ENCODE measurements at places on chromosomes 3 and 15.
A peak's percentile ranks its signal among the peaks of the same experiment; 100 is the strongest.

DNA sequence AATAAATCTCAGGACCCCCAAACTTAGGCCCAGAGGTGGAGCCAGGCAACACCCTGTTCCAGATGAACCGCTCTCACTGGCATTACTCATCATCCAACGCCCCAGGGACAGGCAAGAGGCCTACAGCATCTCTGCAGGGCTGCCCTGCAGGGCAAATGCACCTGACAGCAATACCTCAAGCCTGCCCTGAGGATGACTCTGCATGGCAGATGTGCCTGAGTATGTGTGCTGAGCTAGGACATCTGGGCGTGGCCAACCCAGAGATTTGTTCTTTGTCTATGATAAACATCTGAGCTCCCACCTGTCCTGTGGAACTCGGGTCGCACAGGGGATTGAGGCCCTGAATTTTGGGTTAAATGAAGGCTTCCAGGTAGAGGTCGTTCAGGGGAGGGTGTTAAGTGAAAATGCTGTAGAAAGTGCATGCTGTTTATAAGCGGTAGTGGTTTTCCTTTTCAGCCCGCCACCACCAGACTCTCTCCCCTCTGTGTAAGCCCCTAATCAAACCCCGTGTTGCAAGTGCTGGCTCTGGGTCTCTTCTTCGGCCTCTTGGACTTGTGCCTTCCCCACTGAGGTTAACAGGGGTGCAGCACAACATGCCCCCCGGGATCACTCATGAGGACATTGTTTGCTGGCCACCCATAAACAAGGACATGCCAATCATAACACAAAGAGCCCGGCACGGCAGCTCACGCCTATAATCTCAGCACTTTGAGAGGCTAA lies 92.3 kb downstream of the ATP10A start:
- DNase-seq, result no peak

- DNase-seq, result no peak
Observed at GRCh38 chr15:67164401-67164791, 90.1 kb downstream of the AAGAB start.

- DNase-seq, result no peak
Observed at GRCh38 chr15:79886124-79886523, 10.7 kb downstream of the MTHFS start.

GRCh38 chr3:25725810-25726209 lies 57.4 kb downstream of the NGLY1 start:
- no peak for DNase-seq

DNA sequence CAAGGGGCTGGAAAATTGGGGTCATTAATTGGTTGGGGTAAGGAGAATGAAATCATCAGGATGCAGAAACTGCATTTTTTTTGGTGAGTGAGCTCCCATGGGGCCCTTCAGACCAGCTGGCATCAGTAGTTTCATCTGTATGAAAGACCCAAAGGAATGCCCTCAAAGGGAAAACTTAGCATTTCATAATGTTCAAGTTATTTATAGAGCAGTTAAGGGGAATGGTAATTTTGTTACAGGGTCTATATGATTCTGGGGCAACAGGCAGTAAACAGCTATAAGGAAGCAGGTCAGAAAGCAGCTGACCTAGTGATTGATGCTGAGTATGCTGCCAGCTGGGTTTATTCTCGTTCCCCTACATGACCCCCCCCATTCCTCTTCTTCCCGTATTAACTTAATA lies 448.9 kb downstream of the OCA2 start:
- DNase-seq, result no peak

DNA sequence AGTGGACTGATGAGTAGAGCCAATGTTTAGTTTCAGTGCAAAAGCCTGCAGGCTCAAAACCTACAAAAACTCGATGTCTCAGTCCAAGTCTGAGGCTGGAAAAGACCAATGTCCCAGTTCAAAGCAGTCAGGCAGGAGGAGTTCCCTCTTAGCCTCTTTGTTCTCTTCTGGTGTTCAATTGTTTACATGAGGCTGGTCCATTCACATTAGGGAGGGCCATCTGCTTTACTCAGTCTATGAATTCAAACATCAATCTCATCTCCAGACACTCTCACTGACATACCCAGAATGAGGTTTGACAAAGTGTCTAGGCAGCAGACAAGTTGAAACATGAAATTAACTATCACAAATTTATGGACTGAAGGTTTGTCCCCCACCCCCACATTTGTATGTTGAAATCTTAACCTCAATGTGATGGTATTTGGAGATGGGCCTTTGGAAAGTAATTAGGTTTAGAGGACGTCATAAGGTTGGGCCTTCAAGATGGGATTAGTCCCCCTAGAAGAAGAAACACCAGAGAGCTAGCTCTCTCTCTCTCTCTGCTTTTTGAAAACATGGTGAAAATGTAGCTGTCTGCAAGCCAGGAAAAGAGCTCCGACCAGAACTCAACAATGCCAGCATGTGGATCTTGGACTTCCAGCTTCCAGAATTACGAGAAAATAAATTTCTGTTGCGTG lies 438.5 kb upstream of the RGMA start:
- no peak for DNase-seq

- peak; percentile 16 for DNase-seq
Observed at GRCh38 chr3:7640787-7641186, 779.9 kb downstream of the GRM7 start.

DNA sequence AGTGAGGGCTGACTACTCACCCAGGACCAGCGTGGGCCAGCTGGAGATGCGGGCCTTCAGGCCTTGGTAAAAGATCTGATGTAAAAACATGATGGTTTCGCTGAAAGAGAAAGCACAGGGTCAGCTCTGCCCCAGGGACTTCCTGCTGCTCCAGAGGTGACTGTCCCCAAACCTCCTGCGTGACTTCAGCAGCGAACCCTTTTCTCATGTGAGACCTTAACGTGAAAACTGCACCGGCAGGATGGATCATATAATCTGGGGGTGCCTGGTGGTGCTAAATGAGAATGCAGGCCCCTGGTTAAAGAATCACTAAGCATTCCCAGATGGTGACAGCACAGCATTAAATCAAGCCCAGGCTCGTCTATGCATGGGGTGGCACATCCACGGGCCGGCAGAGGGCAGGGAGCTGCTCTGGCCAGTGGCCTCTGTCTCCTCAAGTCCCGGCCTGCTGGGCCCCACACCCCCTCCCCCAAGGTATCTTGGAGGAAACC lies 55.4 kb downstream of the RASGRF1 start:
- DNase-seq, result no peak

- peak; percentile 36 for DNase-seq
Observed at GRCh38 chr15:91694831-91695210, 158.7 kb upstream of the SLCO3A1 start.

DNA sequence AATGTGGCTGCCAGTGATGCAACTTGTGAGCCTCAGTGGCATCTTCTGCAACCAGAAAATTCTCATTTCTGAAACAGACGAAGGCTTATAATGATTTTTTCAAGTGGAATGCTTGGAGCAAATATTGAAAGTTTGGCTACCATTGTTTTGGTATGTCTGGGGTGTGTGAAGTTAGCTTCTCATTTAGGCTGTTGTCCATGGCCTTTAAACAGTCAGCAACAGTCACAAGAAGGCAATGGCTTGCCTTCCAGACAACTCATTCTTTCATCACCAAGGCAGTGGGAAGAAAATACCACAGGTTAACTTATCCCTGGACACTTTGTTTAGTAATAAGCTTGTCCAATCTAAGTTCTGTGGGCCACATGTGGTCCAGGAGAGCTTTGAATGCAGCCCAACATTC lies 4.7 kb upstream of the BNC1 start:
- DNase-seq, result no peak
